Mesothelial cell of epicardium (in vitro differentiated cells): ENCODE measurements at places on chromosomes 1 and 21.

GRCh38 chr21:42317826-42318746 lies 2.9 kb upstream of the TFF3 start:
- no peak for DNase-seq

- DNase-seq: no peak
Observed at GRCh38 chr1:67257173-67257535, 50.5 kb upstream of the IL12RB2 start.

DNA sequence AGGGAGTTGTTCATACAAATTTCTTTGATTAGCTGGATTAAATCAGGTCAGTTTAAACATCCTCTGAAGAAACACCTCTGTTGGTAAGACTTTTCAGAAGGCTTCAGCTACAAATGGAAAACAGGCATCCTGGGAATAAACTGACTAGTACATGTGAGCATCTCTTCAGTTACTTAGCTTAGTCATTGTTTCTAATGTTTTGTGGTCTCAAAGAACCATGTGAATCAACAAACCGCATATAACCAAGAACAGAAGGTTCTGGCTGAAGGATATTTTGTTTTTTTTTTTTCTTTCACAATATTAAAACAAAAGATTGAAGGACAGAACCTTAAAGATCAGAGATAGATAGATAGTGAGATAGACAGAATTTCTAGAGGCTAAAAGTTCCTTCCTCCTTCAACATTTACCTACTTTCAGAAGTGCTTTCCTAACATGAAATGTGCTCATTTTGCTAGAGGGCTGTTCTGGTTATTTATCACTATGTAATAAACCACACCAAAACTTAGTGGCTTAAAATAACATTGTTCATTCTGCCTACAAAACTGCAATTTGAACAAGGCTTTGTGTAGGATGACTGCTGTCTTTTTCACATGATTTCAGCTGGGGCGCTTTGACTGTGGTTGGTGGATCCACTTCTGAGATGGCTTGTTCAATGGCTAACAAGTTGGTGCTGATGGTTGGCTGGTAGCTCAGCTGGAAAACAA lies 119.8 kb upstream of the PTGFR start:
- no peak for DNase-seq

DNA sequence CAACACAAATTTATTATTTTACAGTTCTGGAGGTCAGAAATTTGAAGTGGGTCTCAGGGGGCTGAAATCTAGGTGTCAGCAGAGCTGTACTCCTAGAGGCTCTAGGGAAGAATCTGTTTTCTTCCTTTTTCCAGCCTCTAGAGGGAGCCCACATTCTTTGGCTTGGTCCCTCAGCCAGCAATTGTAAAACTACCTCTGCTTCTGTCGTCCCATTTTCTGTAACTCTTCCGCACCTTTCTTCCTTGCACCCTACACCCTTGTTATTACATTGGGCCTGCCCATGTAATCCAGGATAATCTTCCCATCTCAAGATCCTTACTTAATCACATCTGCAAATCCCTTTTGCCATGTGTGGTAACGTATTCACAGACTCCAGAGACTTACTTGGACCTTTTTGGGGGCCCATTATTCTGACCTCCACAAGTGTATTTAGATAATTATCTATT lies 24.8 kb upstream of the THEM4 start:
- DNase-seq: no peak

DNA sequence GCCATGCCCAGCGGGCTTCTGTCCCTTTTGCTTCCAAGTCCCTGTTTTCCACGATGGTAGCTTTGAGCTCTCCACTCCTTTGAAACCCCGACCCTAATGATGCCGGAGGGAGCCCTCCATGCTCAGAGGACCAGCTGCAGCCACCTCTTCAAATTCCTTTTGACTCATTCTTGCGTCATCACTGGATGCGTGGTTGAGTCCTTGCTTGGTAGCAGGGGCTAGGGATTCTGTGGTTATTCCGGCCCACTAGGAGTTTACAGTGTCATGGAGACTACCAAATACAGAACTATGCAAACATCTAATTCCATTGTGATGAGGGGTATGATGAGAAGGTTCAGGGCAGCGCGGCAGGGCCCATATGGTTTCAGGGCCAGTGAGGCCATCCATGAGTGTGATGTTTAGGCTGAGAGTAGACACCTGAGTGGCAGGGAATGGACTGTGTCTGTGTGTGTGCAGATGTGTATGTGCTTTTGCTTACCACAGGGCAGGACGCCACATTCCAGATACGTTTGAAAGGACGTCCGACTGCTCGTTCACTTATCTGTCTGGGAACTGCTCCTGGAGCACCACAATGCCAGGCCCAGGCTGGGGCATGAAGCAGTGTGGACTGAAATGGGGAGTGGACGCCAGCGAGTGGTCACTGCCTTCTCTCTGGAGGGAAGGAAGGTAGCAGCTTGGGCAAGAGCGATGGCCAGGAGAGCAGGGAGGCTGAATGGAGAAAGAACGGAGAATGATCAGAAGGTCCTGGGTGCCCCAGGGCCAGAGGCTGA lies 30.4 kb upstream of the ZBTB21 start:
- DNase-seq: no peak

- DNase-seq: no peak
Observed at GRCh38 chr21:41931041-41931451, 22.8 kb downstream of the C2CD2 start.

DNA sequence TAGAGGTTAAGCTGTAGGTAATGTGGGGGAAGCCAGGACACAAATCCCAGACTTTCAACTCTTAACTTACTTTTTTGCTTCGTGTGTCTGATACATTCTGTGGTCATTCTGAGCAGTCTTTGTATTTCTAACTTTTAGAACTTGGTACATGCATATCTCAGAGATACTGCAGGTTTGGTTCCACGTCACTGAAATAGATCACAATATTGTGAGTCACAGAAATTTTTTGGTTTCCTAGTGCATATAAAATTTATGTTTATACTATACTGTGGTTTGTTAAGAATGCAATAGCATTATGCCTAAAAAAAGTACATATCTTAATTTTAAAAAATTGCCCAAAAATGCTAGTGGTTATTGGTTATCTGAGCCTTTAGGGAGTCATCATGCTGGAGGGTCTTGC lies 3.2 kb downstream of the URB2 start:
- no peak for DNase-seq
